ENCODE measurements at places on chromosomes 6 and 20.

DNA sequence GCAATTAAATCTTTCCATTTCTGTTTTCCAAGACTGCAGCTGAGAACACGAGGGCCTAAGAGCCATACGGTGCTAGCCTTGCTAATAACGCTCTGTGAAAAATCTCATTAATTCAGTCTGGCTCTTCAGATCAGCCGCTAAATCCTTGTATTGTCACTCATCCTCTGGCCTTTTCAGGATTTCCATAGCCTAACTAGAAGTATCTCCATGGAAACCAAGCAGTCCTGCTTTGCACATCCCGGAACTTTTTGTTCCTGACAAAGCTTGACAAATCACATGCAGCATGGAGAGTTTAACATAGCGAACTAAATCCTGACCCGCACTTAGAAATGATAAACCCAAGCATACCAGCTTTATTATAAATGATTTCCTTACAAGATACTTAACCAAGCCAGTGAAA is 383.7 kb downstream of the CD83 start:
- DNase-seq, result no peak

GRCh38 chr6:53514677-53515076 is 30.2 kb downstream of the GCLC start:
- DNase-seq, result no peak

DNA sequence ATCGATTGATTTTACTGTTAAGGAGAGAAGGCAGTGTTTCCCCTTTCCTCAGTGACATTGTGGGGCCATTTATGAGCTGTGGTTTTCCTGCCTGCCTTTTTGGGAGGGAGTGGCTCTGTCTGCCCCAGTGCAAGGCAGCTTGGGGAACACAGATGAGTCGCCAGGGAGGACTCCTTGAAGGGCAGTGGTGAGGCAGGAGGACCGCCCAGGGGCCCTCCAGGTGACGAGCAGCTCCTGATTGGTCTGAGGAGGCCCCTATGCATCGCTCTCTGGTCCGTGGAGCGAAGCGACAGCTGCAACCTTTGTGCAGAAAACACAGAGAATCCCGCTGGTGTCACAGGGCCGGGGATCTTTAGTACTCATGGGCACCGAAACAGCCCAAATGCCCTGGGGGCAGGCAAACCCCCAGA is 100.3 kb downstream of the TMEM242 start:
- no peak for DNase-seq

- DNase-seq, result peak; percentile 13
These were observed 1.4 kb downstream of the AKIRIN2 start for GRCh38 chr6:87700397-87701343.

GRCh38 chr6:75171567-75171966 is 34.3 kb downstream of the COL12A1 start:
- DNase-seq, result no peak

- DNase-seq, result no peak
These were observed 32.1 kb upstream of the IYD start for GRCh38 chr6:150336708-150337107.

- no peak for DNase-seq
These were observed 196.1 kb downstream of the TRIM27 start for GRCh38 chr6:28727559-28728211.

GRCh38 chr6:93571346-93571745 is 152.0 kb upstream of the EPHA7 start:
- no peak for DNase-seq

GRCh38 chr20:57224641-57225138 is 41.8 kb downstream of the BMP7 start:
- no peak for DNase-seq

- no peak for DNase-seq
These were observed 7.3 kb upstream of the RNF24 start for GRCh38 chr20:4022386-4023286.

GRCh38 chr20:63248835-63249591 is 5.2 kb downstream of the NKAIN4 start:
- no peak for DNase-seq

GRCh38 chr6:84764332-84765049 is at the start of gene TBX18:
Gene TBX18 (minus strand): TSS chr6:84764598. CDS start chr6:84764181, 417 bp downstream.
- DNase-seq, result no peak

- no peak for DNase-seq
These were observed 16.7 kb downstream of the HECA start for GRCh38 chr6:139151425-139152087.

DNA sequence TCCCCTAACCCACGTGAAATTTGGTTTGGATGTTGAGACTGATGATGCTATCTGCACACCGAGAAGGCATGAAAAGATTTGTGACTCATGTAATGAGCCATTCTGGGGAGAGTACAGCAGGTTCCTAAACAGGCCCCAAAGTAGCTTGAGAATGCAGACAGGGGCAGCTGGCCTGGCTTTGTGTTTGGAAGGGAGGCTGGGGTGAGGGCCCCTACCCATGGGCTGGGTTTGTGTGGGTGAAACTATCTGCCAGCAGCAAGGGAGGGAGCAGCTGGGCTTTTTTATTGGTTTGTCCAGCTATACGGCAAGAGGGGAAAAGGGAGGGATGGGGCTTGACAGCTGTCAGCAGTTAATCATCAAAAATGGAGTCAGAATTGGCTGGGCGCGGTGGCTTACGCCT is 87.0 kb upstream of the RNF24 start:
- DNase-seq, result no peak

GRCh38 chr20:9710685-9711084 is 128.2 kb downstream of the PAK5 start:
- no peak for DNase-seq

GRCh38 chr6:38637756-38638155 is 2.0 kb downstream of the BTBD9 start:
- no peak for DNase-seq

DNA sequence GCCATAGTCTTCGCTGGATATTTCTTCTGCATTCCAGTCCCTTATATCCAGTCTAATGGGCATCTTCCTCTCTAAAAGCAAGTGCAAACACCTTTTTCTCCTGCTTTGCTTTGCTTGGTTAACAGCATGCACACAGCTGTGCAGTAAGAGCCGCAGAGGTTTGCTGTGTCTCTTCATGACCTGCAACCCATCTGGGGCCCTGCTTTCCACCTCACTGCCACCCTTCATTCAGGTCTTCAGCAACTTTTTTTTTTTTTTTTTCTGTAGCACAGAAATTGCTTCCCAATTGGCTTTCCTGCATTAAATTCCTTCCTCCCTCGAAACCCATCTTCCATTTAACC is 14.4 kb downstream of the NEDD9 start:
- no peak for DNase-seq

DNA sequence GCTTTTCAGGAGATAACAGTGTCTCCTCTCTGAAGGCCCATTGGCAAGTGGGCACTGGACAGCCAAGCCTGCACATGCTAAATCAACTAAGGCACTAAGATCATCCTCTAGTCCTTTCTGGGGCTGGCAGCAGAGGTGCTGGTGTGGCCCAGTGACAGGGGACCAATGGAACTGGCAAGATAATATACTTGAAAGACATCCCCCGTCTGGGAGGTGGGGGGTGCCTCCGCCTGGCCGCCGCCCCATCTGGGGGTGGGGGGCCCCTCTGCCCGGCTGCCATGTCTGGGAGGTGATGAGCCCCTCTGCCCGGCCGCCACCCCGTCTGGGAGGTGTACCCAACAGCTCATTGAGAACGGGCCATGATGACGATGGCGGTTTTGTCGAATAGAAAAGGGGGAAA is 223.3 kb downstream of the UNC5CL start:
- DNase-seq, result no peak

DNA sequence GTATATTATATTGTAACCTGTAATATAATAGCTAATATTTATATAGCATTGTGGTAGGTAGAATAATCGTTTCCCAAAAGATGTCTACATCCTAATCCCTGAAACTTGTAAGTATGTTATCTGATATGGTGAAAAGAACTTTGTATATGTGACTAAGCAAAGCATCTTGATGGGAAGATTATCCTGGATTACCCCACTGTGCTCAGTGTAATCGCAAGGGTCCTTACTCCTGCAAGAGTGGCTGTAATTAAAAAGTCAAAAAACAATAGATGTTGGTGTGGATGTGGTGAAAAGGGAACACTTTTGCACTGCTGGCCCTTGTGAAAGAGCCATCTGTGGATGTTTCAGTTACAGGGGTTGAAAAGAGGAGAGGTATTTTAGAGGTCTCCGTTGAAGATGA is 95.2 kb downstream of the EDN1 start:
- no peak for DNase-seq

- no peak for DNase-seq
These were observed 73.3 kb downstream of the ADGRG6 start for GRCh38 chr6:142374965-142375733.

GRCh38 chr6:148415511-148416260 is 73.0 kb downstream of the SASH1 start:
- DNase-seq, result no peak

DNA sequence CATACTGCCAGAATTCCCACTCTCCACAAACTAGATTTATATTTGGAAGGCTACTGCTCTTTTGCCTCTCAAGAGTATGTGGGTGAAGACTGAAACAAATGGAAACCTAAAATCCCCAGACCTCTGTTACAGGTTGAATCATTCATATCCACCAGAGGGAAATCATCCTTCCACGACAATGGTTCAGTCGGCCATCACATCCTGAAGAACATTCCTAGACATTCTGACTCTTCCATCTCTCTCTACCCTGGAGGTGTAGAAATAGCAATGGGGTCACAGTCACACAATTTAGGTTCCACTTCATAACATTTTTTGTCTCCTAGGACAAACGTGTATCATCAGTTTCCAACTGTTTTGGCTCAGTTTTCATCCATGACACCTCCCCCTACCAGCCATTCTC is 8.6 kb downstream of the GPX5 start:
- DNase-seq, result no peak

- DNase-seq, result no peak
These were observed 441.6 kb downstream of the HACE1 start for GRCh38 chr6:104418125-104418524.

DNA sequence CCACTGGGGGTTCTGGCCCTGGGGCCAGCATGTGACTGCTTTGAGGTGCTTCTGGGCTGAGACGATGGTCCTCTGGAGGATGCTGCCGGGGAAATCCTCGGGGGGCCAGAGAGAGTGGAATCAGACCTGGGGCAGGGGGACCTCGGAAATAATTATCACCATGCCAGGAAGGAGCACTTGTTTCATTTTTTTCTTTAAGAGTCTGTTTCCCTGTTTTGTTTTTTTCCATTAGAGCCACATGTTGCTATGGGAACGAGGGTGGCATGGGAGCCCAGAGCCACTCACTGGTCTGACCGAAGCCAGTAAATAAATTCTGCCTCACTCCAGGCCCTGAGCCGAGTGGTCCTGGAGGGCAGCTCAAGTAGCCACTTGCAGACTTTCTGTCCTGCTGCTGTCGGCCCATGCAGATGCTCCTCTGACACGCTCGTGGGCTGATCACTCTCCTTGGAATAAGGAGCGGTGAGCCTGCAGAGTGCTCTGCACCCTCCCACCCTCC is 365.1 kb downstream of the ZFAND3 start:
- no peak for DNase-seq

DNA sequence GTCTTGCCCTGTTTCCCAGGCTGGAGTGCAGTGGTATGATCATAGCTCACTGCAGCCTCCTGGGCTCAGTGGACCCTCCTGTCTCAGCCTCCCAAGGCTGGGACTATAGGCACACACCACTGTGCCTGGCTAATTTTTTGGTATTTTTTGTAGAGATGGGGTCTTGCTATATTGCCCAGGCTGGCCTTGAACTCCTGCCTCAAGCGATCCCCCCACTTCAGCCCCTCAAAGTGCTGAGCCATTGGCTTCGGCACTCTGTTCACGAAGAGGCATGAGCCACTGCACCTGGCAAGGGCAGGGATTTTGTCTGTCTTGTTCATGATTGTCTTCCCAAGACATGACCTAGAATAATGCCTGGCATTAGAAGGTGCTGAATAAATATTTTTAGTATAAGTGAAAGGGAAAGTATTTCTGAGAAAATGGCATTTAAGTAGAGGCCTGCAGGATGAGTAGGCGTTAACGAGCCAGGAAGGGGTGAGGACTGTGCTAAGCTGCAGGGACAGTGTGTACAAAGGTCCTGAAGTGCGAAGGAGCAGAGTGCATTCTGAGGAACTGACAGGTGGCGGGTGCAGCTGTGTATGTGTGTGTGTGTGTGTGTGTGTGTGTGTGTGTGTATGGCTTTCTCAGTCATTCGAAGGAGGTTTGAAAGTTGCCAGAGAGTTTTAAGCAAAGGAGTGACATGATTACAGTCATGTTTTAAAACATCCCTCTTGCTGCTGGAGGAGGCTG is 43.0 kb downstream of the VEGFA start:
- DNase-seq, result no peak

GRCh38 chr6:42315991-42316970 is 98.6 kb upstream of the MRPS10 start:
- no peak for DNase-seq

- no peak for DNase-seq
These were observed 23.0 kb downstream of the RAB23 start for GRCh38 chr6:57198926-57199636.

GRCh38 chr20:19000078-19000477 is 186.5 kb downstream of the SCP2D1 start:
- DNase-seq, result no peak

DNA sequence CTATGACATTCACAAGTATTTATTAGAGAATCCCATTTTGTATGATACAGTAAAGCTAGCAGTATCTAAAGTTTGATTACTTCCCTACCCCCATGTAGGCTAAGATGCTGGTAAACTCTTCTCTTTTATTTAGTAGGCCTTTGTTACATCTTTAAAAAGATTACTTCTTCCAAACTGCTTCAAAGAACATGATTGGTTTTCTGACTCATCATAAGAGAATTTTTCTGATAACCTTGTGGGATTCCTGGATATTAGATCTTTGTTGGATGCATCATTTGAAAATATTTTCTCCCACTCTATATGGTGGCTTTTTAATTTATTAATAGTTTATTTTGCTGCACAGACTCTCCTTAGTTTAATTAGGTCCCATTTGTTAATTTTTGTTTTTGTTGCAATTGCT is 898.3 kb upstream of the ADGRB3 start:
- DNase-seq, result no peak

- no peak for DNase-seq
These were observed 2.2 kb upstream of the ARHGAP40 start for GRCh38 chr20:38599410-38599882.

DNA sequence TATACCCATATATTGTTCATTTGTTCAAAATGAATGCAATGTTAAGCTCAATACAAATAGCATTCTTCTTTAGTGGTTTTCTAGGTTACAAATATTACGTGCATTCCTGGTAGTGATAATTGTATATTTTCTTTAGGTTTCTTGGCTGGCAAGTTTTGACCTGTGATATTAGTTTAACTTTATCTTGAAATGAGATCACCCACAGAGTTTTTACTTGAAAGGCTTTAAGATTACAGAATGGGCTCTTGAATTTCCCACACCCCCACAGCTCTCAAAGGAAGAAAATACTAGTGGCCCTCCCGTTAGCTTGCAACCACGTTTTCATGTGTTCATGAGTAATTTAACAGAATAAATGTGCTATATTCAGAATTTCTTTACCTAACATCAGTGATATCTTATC is 1315.5 kb upstream of the GJE1 start:
- no peak for DNase-seq

GRCh38 chr6:25579902-25580495 is 72.0 kb upstream of the SCGN start:
- DNase-seq, result no peak

DNA sequence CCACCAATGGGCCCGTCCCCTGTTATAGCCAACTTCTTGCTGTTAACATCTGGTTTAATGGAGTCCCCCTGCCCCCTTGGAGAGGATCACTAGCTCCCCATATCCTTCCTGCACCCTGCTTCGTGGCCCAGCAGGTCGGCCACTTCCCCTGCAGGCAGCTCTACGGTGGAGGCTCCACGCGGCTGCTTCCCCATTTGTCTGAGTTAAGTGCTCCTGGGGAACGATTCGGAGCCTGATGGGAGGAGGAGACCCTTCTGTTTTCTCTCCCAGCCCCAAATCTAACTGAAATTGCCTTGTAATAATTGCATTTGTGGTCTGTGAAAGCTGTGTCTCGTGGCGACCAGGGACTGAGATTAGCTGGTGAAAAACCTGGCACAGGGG is 74.6 kb downstream of the SULF2 start:
- no peak for DNase-seq

Data from activated CD4-positive, alpha-beta T cell treated with anti-CD3 and anti-CD28 coated beads for 1 hour (primary cell).